ENCODE measurements at places on chromosomes 2 and 18. TPM values are rescaled to one million over a fixed set of nuclear protein-coding genes. Genes with fewer than 3 reads are reported as not detected.

DNA sequence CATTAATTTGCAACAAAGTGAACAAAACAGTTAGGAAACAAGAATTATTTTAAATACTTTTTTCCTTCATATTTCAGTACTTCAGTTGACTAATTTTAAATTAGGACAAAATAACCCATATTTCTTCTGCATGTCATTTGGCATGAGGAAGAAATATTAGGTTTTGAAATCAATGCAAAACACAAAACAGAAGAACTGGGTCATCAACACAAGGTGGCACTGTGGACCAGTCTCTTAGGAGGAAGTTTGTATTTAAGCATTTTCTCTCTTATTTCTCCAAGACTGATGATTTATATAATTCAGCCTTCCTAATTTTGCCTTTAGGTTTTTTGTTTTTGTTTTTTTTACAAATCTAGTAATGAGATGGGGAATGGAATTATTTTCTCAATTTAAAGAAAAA lies 352.8 kb upstream of the KCNH7 start:
- no peak overlapping the region for H3K27ac ChIP-seq
- no peaks in the 10 kb centered on the region for H3K27me3 ChIP-seq
- H3K4me3 ChIP-seq, result no peak overlapping the region
- no peak for DNase-seq
- H3K36me3 ChIP-seq, result no peaks in the 10 kb centered on the region

DNA sequence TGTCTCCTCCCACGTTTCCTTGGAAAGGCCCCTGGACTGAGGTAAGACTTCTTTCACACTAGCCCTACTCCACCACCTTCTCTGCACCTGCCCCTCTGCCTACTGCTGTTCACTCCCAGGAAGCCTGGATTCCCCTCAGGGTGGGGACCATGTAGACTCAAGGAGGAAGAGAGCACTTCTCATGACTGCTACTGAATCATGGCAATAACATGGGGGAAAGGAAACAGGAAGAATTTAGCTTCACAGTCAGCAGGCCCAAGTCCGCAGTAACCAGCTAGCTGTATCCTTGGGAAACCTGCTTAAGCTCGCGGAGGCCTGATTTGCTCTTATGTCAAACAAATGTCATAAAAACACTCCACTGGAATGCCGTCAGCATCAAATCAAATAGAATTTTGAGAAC lies 126.2 kb upstream of the CAPN13 start:
- H3K27ac ChIP-seq, result no peak overlapping the region
- H3K36me3 ChIP-seq, result no peaks in the 10 kb centered on the region
- H3K4me3 ChIP-seq, result no peak overlapping the region
- no peaks in the 10 kb centered on the region for H3K27me3 ChIP-seq

DNA sequence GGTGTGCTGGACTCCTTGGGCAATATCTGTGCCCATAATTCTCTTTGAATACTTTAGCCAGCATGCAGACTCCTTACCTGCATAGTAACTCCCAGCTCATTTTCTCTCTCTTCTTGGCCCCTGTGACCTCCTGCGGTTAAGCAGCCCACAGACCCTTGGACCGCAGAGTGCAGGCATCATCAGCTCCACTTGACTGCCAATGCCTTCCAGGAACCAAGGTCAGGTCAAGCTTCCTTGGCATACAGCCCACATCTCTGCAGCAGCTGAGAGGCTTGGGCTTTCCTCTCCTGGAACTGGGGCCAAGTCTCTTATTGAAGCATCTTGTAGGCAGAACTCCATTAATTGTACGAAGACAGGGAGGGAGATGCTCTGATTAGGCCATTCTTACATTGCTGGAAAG lies 130.1 kb upstream of the PIEZO2 start:
- no peaks in the 10 kb centered on the region for H3K27me3 ChIP-seq
- H3K36me3 ChIP-seq, result no peaks in the 10 kb centered on the region
- H3K4me1 ChIP-seq, result no peaks in the 10 kb centered on the region
- no peak for DNase-seq

- no peaks in the 10 kb centered on the region for H3K36me3 ChIP-seq
- H3K4me1 ChIP-seq, result no peaks in the 10 kb centered on the region
- H3K4me3 ChIP-seq, result no peak overlapping the region
- no peak for DNase-seq
Observed at GRCh38 chr18:39660141-39660540, 2094.5 kb upstream of the CELF4 start.

- no peaks in the 10 kb centered on the region for H3K4me1 ChIP-seq
- H3K27ac ChIP-seq, result no peak overlapping the region
- no peaks in the 10 kb centered on the region for H3K36me3 ChIP-seq
- no peak for DNase-seq
Observed at GRCh38 chr2:48715956-48716355, 39.6 kb downstream of the LHCGR start.

DNA sequence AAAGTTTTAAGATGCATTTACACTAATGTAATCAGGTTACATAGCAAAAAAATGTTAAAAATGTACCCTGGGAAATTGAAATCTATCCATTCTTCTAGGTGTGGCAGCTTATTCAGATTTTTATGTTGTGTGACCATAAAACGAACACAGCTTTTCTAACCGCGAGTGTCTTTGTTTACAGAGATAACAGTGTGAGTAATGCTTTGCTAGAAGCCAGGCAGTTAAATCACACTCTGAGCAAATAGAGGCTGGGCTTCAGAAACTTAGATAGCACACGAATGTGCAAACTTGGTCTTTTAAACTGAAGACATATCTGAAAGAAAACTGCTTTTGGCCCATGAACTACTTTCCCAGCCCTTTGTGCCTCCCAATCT lies 116.1 kb downstream of the SPTBN1 start:
- no peak overlapping the region for H3K4me3 ChIP-seq
- H3K27ac ChIP-seq, result peak overlapping the region; percentile 84
- no peak for DNase-seq
- peaks cover 61% of the 10 kb centered on the region for H3K4me1 ChIP-seq

GRCh38 chr18:45993438-45993837 lies 26.3 kb upstream of the EPG5 start:
- H3K4me1 ChIP-seq, result no peaks in the 10 kb centered on the region
- no peak overlapping the region for H3K27ac ChIP-seq
- no peaks in the 10 kb centered on the region for H3K36me3 ChIP-seq
- H3K4me3 ChIP-seq, result no peak overlapping the region

GRCh38 chr18:79305911-79306310 lies 89.8 kb upstream of the NFATC1 start:
- no peak overlapping the region for H3K27ac ChIP-seq
- H3K27me3 ChIP-seq, result no peaks in the 10 kb centered on the region
- no peak for DNase-seq
- no peak overlapping the region for H3K4me3 ChIP-seq

The CCDC74A gene
- total RNA-seq, result 1.8 TPM

The LINC00305 gene
- not detected for total RNA-seq

The PCGF1 gene
- total RNA-seq, result not detected

The MCEE gene
- total RNA-seq, result 2.0 TPM

The KANSL1L gene
- total RNA-seq, result 39.6 TPM
